Kidney (tissue), 22 donors: ENCODE measurements at places on chromosomes 6 and 20.

GRCh38 chr6:388202-388903 lies 3.2 kb upstream of the IRF4 start:
- H3K27ac ChIP-seq = no peak overlapping the region
- no peaks in the 10 kb centered on the region for H3K36me3 ChIP-seq
- no peak for DNase-seq
- H3K27me3 ChIP-seq = peaks cover 33% of the 10 kb centered on the region

GRCh38 chr20:53399083-53399482 lies 194.6 kb downstream of the ZNF217 start:
- no peak overlapping the region for H3K4me3 ChIP-seq
- H3K4me1 ChIP-seq = no peaks in the 10 kb centered on the region
- no peaks in the 10 kb centered on the region for H3K27me3 ChIP-seq
- H3K27ac ChIP-seq = no peak overlapping the region
- no peak for DNase-seq
- H3K36me3 ChIP-seq = no peaks in the 10 kb centered on the region

DNA sequence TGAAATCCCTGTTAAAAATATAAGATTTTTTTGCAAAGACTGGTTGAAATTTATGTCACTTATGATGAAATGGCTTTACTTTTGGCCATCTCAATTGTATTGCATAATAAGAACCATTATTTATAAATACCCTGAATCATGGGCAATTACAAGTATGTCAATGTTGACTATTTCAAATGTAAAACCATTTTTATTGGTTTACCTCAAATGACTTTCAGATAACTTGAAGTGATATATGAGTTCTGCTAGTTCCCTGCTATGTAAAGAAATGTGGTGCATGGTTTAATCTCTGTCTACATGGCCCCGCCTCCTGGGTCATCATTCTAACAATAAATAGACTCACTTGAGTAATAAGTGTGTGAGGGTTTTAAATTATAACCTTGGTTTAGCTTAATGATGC lies 275.6 kb upstream of the PREP start:
- no peak overlapping the region for H3K4me3 ChIP-seq
- DNase-seq = no peak
- no peaks in the 10 kb centered on the region for H3K36me3 ChIP-seq
- H3K4me1 ChIP-seq = no peaks in the 10 kb centered on the region
- H3K27ac ChIP-seq = no peak overlapping the region

GRCh38 chr6:39430871-39431523 lies 108.5 kb upstream of the KCNK16 start:
- H3K4me3 ChIP-seq = no peak overlapping the region
- H3K27ac ChIP-seq = no peak overlapping the region
- H3K36me3 ChIP-seq = no peaks in the 10 kb centered on the region
- H3K27me3 ChIP-seq = no peaks in the 10 kb centered on the region
- DNase-seq = peak; percentile 46

DNA sequence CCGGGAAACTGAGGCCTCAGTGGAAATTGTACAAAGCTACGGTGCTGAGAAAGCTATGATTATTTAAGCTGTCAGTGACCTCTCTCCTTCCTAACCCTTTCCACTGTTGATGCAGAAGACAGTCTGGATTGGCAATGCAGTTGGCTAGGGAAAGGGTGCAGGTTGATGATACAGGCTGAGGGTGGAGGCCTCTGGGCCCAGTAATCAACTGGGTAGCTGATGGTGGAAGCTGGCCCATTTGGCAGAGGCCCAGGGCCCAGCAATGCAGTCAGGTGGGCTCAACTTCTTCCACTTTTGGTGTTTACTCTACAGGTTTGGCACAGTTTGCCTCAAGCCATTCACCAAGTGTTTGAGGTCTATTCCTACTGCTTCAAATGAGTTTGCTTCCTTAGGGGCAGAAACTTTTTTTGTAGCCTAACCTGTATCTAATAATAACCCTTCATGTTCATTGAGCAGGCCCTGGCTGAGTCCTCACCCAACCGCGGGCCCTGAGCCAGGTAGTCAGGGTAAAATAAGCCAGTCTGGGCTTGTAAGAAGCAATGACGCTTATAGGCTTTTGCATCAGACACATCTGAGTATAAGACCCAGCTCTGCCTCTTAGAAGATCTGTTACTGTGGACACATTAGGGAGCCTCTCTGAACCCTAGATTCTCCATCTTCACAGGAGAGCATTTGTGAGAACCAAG lies 12.1 kb downstream of the BCL2L1 start:
- peak overlapping the region; percentile 91 for H3K27ac ChIP-seq
- H3K4me1 ChIP-seq = peaks cover 72% of the 10 kb centered on the region
- H3K36me3 ChIP-seq = peaks cover 5% of the 10 kb centered on the region
- no peaks in the 10 kb centered on the region for H3K27me3 ChIP-seq
- H3K4me3 ChIP-seq = no peak overlapping the region

GRCh38 chr6:9233226-9233625 lies 797.9 kb upstream of the SLC35B3 start:
- H3K27ac ChIP-seq = no peak overlapping the region
- H3K4me3 ChIP-seq = no peak overlapping the region
- no peaks in the 10 kb centered on the region for H3K36me3 ChIP-seq
- H3K27me3 ChIP-seq = no peaks in the 10 kb centered on the region
- no peak for DNase-seq

DNA sequence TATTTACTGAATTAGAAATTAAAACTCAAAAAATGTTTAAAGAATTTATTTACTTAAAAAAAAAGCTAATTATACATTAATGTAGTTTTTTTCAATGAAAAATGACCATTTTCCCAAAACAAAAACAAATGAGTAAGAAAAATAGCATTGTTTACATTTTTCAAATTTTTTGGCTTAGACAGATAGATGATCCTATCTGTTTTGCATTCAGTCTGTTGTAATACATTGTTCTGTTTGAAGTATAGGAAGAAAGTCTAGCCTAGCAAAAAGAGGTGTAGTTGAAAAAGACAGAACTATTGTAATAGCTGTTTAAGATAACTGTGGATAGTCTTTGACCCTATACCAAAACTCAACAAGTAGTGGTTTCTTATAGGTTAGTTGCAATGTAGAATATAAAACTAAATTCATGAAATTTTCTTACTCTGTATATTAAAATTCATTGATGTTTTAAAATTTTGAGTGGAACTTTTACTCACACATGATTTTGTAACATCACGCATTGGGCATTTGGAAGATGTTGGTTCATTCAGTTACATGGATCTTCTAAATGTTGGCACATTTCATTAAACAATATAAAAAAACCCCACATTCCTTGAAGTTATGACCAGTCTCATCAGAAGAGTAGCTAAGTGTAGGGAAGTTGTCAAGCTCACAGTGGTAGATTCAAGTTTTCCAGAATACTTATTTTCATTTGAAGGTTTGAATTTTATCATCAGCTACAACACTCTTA lies 62.0 kb downstream of the KCNS1 start:
- no peak overlapping the region for H3K4me3 ChIP-seq
- DNase-seq = no peak
- no peaks in the 10 kb centered on the region for H3K36me3 ChIP-seq
- no peaks in the 10 kb centered on the region for H3K27me3 ChIP-seq

- no peak for DNase-seq
These were observed 171.9 kb downstream of the LMBRD1 start for GRCh38 chr6:69624944-69625343.

DNA sequence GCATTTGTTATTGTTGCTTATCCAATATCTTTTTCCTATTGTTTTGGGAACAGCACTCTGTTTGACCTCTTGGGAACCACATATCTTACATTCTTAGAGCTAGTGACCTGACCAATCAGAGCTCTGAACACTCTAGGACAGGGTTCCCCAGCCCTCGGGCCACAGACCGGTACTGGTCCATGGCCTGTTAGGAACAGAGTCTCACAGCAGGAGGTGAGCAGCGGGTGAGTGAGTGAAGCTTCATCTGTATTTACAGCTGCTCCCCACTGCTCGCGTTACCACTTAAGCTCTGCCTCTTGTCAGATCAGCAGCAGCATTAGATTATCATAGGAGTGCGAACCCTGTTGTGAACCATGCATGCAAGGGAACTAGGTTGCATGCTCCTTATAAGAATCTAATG lies 226.0 kb upstream of the TSHZ2 start:
- H3K4me3 ChIP-seq = no peak overlapping the region
- DNase-seq = no peak
- no peaks in the 10 kb centered on the region for H3K4me1 ChIP-seq
- no peaks in the 10 kb centered on the region for H3K36me3 ChIP-seq
- H3K27ac ChIP-seq = no peak overlapping the region
